Activated CD4-positive, alpha-beta T cell treated with anti-CD3 and anti-CD28 coated beads, Interleukin-2, amount 50 U/mL, for 1 hour (primary cell): ENCODE measurements at places on chromosomes 3 and 15.
A peak's percentile ranks its signal among the peaks of the same experiment; 100 is the strongest.

GRCh38 chr15:74517096-74517495 lies 23.9 kb upstream of the ARID3B start:
- no peak for DNase-seq

DNA sequence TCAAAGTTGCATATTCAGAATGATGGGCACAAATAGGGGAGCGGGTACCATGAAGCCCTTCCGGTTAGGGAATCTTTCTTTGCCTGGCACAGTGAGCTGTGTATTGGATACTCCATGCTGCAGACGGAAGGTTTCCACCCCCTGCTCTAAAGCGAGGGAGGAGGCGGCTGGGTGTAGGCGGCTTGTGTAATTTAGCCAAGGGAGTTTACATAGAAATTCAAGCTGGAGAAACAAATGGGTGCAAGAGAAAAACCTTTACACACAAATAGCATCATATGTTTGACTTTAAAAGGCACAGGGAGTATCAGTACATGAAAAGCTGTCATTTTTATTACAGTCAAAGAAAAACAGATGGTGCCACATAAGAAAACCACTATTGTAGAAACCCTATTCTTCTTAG lies 59.3 kb upstream of the ADCY5 start:
- DNase-seq = no peak

DNA sequence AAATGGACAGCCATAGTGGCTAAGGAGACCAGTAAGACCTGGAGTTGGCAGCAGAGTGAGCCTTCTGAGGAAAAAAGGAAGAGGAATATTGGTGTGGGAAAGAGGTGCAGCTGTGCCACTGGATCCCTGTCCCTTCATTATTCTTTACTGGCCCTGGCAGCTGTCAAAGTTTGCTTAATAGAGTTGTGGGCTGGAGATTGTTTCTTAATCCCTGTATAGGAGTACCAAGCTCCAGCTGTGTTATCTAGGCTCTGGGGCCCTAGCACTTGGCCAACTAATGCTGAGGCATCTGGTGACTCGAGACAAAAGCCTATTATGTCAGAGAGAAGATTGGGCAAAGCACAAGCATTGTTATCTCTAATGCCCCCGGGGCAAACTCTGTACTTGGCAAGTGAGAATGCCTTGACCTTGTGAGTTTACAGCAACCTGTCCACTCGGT lies 61.4 kb downstream of the ZNF609 start:
- no peak for DNase-seq

DNA sequence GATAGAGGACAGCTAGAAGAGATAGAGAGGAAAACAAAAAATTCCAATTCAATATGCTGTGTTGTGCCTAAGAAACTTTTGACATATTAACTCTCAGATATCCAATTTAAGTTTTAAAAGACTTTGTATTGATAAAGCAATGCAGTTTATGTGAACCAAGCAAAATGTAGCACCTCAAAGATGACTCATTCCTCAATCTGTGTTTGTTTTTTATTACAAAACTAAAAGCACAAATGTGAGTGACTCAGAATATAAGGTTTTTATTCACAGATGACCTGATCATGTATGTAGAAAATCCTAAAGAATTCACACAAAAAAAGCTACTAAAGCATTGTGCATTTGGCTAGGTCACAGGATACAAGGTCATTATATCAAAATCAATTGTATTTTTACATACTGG lies 11.1 kb downstream of the HCLS1 start:
- no peak for DNase-seq

GRCh38 chr3:83096-83495 lies 113.5 kb upstream of the CHL1 start:
- DNase-seq = no peak

- no peak for DNase-seq
Measured at GRCh38 chr3:167886690-167887089, 151.2 kb downstream of the SERPINI1 start.

GRCh38 chr15:81098861-81099651 lies 35.0 kb upstream of the CFAP161 start:
- no peak for DNase-seq

- no peak for DNase-seq
Measured at GRCh38 chr3:98573181-98573728, 20.2 kb downstream of the CPOX start.

- DNase-seq = no peak
Measured at GRCh38 chr15:63908281-63908680, 74.5 kb upstream of the HERC1 start.

GRCh38 chr3:33042668-33043067 lies 54.3 kb downstream of the GLB1 start:
- DNase-seq = no peak

DNA sequence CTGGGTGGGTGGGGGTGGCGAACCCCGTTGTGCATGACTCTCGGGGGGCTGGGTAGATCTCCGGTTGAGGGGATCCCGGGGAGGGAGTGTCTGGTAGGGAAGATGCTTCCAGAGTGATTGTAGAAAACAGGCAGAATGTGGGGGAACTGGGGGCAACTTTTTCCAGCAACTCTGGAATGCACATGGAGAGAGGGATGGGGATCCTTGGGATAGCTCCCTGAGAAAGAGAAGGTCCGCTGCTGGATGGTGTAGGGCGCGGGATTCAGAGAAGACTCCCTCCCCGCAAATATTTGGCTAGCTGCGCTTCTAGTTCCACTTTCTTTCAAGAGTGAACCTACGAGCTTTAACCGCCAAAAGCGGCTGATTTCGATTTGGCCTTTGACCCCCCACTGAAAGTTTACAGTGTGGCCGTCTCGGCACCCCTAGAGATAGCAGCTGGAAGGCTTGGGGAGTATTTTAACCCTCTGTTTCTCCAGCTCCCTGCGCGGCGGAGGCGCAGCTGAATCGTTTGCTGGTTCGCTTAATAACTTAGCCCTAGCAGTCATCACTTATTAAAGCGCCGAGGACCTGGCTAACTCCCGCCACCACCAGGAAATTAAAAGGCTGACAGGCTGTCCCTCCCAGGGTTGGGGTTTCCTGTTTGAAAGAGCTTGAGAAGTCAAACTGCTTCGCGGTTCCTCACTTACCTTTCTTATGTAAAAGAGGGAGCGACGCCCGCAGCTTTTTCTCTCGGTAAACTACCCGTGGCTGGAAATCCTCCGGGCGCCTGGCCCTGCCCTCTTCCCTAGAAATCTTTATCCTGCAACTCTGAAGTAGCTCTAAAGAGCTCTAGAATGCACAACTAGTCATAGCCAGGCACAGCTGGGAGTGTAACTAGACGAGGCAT lies 1.2 kb downstream of the PHLDB2 start:
- DNase-seq = peak; percentile 29

GRCh38 chr3:56753206-56753820 lies 48.4 kb downstream of the ARHGEF3 start:
- DNase-seq = no peak

DNA sequence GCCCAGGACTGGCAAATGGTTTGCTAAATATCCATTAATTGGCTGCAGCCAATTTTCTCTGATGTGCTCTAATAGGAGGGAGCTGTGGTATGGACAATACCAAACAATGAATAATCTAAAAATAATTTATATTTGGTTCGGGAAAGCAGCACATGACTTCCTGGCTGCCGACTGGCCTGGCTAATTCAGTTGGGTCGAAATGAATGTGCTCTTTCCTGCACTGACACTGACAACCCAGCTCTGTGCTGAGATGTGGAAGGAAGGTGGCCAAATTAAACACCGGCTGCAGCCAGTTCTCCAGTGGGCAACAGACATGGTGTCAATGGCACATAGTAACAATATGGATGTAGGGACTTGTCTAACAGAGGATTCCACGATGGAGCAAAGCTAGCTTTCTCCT lies 21.1 kb upstream of the COLQ start:
- no peak for DNase-seq

DNA sequence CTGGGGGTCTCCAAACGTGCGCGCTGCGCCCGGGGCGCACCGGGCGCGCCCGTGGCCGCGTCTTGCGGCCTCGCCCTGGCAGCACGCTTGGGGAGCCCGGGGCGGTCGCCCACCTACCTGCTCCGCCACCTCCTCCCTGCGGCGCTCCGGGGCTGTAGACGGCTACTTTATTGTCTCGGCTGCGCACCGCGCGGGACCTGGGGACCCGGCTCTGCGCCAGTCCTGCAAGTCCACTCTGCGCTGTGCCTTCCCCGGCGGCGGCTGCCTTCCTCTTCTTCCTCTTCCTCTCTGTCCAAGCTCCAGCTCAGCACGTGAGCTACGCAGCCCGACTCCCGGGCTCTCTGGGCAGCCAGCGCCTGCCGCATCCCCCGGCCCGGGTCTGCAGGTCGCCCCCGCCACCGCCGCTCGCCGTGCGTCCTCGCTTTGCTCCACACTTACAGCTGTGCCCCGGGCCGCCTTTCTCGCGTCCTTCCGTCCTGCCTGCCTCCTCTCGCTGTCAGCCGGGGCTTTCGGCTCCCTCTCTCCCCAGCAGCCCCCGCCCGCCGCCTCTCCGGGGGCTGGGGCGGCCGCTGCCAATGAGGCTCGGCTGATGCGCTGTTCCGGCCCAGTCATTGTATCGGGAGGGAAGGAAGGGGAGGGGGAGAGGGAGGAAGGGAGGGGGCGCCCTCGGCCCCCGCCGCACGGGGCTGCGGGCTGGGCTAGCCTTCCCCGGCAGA lies 156.4 kb upstream of the FRMD4B start:
- DNase-seq = no peak

GRCh38 chr3:42689421-42690014 lies 4.2 kb downstream of the KLHL40 start:
- DNase-seq = no peak

- DNase-seq = no peak
Measured at GRCh38 chr3:121998030-121998580, 23.9 kb downstream of the ILDR1 start.

- no peak for DNase-seq
Measured at GRCh38 chr3:101999177-101999779, 150.0 kb downstream of the NFKBIZ start.

GRCh38 chr15:46079046-46079445 lies 444.2 kb downstream of the SQOR start:
- DNase-seq = no peak

DNA sequence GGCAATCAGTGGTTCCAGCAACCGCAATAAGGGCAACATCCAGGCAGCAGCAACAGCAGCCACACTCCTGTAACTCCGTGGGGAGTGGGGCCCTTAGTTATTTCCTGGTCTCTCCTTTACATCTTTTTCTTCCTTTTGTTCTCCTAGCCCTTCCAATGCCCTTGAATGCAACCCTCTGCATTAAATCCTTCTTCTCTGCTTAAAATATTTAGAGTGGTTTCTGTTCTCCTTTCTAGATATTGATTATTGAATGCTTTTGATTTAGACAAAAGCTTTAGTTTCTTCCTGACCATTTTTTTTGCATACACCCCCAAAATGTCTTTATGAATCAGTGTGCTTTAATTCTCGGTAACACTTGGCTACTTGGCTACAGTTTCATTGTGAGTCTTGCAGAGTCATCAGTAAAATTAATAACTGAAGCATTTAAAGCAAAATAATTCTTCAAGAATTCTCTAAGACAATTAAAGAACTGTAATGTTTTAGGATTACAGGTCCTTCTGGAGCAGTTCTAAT lies 586.1 kb downstream of the MECOM start:
- no peak for DNase-seq

DNA sequence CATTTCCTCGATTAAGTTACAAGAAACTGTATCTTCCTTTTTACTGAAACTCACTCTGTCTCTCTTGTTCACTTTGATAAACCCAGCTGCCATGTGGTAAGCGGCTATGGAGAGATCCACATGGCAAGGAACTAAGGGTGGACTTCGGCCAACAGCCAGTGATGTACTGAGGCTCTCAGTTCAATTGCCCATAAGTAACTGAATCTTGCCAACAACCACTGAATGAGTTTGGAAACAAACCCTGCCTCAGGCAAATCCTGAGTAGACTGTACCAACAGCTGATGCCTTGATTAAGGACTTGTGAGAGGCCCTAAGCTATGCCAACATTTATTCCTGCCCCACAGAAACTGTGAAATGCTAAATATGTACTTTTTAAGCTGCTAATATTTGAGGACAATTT lies 433.5 kb downstream of the PLOD2 start:
- DNase-seq = no peak
